ENCODE measurements at places on chromosomes 6 and 20.

- no peak for DNase-seq
Measured at GRCh38 chr6:55320696-55321086, 6.6 kb upstream of the GFRAL start.

DNA sequence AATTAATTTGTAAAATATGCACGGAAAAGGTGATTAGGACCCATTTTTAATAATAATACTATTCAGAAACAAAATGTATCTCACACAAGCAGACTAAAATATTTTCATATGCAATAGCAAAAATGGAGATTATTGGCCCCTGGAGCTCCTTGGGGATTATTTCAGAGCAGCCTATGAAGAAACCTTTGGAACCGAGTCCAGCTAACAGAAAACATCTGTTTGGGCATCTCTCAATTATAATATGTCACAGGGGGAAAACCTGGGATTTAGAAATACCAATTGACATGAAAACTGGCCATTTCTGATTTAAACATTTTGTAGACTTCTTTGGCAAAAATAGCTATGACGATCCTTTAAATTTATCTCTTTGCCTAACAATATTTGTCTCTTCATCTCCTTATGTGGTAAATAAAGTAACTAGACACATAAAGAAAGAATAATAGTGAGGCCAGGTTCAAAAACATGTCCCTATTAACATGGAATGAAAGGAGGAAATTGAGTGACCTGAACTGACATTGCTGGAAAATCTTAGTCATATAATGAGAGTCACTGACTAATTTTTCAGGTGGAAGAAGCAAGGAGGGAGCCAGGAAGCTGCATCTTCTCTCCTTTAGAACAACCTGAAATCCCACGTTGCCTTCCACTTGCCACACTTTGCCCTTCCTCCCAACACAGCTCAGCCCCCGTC lies 199.0 kb downstream of the SOD2 start:
- peak; percentile 6 for DNase-seq

- DNase-seq: no peak
Measured at GRCh38 chr20:20549267-20549612, 163.2 kb downstream of the RALGAPA2 start.

DNA sequence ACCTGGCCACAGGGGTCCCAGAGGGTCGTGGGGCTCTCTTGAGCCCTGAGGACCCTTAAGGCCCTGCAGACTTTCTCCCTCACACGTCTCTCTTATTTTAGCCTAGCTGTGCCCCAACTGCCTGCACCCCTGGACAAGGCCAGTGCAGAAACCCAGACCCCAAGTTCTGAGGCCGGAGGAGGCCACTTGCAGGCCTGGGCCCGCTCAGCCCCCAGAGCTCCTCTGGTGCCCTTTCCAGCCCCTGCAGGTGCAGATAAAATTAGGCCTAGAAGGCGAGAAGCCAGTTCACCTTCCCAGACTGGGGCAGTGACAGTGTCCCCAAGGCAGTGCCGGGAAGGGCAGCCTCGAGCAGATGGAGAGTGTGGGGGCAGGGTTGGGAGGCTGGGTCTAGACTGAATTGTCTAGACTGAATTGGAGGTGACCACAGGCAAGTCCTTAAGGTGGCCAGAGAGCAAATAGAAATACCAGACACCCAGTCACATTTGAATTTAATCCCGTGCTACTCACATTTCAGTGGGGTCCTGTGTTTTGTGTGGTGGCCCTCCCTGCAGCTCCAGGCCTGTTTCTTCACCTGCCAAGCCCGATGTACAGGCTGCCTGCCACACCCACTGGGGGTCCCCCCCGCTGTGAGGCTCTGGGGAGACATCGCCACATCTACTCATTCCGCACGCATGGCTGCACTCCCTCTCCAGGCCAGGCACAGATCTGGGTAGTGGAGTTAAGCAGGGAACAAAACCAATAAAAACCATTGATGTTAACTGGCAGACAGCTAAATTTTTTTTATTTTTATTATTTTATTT lies 8.6 kb upstream of the IP6K3 start:
- DNase-seq: no peak

DNA sequence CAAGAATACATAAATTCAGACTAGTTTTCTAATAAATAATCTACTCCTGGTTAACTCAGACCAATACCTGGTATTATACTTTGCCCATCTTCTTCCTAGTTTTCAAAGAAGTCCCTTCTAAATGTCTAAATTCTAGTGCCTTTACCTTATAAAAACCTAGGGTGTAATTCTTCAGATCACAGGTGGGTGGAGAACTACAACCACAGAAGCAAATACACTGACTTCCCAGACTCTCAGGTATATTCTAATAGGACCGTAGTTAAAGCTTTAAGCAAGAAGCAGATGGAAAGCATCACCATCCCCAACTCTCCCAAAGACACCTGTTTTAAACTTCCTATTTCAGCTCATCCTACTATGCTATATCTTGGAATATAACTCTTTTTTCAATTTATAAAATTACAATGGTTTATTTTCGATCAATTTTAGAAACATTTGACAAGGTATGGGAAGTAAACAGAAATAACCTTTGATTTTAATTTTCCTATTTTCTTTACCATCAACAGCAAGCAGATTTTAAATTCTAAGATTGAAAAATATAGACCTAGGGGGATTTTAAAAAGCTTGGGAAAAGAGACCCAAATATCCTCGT lies 15.8 kb downstream of the MAN1A1 start:
- DNase-seq: peak; percentile 4

DNA sequence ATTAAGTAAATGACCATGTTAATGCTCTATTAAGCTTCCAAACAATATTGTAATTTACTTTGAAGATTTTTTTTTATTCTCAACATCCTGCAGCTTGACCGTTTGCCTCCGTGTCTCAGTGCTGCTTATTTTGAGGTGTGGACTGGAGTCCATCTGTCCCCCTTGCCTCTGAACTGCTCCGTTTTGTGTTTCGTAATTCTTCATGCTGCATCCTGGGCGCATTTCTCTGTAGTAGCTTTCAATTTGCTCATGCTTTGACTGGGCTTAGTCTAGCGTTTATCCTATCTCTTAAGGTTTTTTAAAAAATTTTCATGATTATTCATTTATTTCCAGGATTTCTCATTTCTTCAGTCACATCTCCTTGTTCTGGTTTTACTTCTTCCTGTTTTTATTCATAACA lies 37.8 kb downstream of the PTPN1 start:
- no peak for DNase-seq

DNA sequence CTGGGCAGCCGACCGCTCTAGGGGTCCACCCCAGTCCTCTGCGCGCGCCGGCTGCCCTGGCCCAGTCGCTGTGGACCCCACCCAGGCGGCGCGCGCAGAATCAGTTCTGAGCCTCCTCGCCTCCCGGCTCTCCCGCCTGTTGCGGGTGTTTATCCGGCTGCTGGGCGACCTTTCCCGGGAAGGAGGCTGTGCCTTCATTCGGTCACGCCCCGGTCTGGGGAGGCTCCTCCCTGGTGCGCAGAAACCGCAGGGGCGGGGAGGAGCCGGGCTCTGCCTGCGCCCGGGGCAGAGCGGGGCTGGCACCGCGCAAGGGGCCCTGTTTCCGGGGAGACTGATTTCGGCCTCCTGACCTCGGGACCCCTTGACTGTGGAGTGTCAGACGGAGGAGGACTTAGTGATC lies 80.8 kb upstream of the EYS start:
- no peak for DNase-seq
